ENCODE measurements at places on chromosomes 11 and 22.

GRCh38 chr11:108958368-108959104 lies 293.7 kb downstream of the DDX10 start:
- no peak for DNase-seq

- no peak for DNase-seq
Observed at GRCh38 chr22:44543362-44543761, 45.3 kb upstream of the RTL6 start.

DNA sequence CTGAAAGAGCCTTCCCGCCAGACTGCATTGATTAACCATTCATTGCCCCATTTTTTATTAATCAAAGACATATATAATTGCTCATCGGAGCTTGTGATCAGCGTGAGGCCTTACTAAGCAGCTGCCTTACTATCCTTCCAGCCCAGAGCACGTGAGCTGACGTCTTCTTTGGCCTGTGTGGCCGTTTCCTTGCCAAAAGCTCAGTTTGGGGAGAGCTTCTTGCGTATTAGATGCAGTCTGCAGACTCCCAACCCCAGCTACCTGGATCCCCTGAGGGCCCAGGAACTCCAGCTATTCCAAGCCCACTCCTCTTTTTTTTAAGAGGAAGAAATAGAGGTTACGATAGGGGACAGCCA lies 784 bp upstream of the SLC43A3 start:
- DNase-seq = no peak

DNA sequence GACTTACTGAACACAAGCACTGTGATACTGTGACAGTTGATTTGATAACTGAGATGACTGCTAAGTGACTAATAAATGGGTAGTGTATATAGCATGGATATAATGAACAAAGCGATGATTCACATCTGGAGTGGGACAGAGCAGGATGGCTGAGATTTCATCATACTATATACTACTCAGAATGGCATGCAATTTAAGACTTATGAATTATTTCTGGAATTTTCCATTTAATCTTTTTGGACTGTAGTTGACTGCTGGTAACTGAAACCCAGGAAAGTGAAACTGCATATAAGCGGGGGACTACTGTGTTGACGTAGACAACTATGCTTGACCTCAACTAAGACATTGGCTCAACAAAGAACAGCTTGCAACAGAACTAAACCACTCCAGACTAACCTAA lies 20.0 kb upstream of the NUCB2 start:
- DNase-seq = no peak

- no peak for DNase-seq
Observed at GRCh38 chr11:33847251-33847650, 44.6 kb downstream of the LMO2 start.

- DNase-seq = no peak
Observed at GRCh38 chr11:20444535-20444934, 57.0 kb downstream of the PRMT3 start.

DNA sequence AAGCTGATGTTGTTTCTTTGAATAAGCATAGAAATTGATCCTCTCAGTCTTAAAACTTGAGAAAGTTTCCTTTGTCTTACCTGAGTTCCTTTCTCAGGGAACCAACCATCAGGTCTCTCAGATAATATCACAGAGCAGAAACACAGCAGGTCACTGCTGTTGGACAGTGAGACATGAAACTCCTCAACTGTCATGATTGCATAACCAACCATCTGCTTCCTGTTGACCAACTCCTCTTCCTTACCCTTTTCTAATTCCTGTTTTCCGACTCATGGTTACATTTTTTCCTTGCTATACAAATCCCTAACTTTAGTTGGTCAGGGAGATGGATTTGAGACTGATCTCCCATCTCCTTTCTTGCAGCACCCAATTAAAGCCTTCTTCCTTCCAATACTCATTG lies 845.3 kb downstream of the FAM181B start:
- no peak for DNase-seq

- no peak for DNase-seq
Observed at GRCh38 chr11:57552479-57552878, 15.0 kb downstream of the UBE2L6 start.

DNA sequence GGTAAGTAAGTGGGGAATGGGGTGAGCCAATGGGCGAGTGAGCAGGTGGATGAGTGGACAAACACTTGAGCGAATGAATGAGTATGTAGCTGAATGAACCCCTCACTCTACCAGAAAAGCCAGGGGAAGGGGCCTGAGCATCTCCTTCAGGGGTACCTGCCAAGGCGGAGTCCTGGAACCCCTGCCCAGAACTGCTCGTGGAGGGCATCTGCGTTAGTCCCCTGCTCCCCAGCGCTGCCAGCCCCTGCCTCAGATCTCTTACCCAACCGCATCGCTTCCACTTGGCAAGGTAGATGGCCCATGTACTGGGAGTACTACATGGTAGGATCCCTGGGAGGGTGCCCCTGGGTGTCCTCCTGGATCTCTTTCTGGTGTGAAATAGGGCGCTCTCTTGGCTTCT lies 7.4 kb upstream of the ANO1 start:
- no peak for DNase-seq

- DNase-seq = peak; percentile 61
Observed at GRCh38 chr22:41915035-41915785, at the start of gene SHISA8. Gene SHISA8, minus strand, starts transcription at chr22:41915074. Its CDS starts 407 bp downstream, at chr22:41914667.

GRCh38 chr11:8250981-8251615 lies 12.6 kb downstream of the LMO1 start:
- no peak for DNase-seq

DNA sequence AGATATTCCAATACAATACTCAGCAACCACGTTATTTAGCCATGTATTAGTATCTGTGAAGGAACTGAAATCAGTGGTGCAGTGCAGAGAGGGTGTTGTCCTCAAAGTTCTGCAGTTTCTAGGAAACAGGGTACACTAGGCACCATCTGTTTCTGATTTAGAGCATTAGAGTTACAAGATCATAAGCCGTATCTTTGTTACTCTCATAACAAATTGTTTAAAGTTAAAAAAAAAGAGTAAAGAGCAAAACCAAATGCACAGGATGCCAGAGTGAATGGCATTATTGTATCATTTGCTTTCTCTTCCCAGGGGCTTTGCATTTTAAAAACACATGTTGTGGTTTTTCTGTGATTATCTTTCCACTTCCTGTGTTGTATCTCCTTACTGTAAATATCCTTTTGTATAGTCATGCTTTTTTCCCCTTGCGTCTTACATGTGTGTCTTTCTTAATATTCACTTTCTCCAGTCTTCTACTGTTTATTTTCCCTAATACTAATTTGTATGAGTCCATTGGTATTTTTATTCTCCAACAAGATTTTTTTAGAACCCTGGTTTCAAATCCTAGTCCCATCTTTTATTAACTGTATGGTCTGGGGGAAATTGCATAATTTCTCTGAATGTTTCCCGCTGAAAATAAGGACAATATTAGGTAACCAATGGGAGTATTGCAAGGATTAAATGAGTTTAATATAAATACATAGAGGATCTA lies 15.2 kb upstream of the NUP160 start:
- no peak for DNase-seq

GRCh38 chr11:17516551-17517150 lies 27.6 kb downstream of the USH1C start:
- no peak for DNase-seq

- no peak for DNase-seq
Observed at GRCh38 chr11:96448225-96448624, 58.4 kb downstream of the JRKL start.

DNA sequence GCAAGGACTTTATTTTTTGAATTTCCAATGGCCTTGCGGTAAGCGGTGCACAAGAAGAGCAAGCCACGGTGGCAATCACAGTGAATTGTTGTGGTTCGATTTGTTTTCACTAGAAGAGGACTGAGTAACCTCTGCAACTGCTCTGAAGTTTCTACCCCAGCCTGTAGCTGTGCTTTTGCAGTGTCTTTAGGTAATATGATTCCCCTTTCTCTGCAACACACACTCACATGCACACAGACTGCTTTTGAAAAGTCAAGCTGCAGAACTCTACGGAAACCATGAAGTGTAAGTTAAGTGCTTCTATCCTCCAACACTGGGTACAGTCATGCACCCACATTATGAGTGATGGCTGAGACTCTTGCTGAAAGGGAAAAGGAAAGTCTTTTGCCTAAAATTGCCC lies 38.4 kb downstream of the CD44 start:
- no peak for DNase-seq

- DNase-seq = no peak
Observed at GRCh38 chr11:68303982-68304780, 8.2 kb upstream of the LRP5 start.

GRCh38 chr11:46369458-46370152 lies 11.9 kb upstream of the MDK start:
- DNase-seq = peak; percentile 58

GRCh38 chr22:33812360-33812977 lies 107.8 kb downstream of the LARGE1 start:
- DNase-seq = no peak

DNA sequence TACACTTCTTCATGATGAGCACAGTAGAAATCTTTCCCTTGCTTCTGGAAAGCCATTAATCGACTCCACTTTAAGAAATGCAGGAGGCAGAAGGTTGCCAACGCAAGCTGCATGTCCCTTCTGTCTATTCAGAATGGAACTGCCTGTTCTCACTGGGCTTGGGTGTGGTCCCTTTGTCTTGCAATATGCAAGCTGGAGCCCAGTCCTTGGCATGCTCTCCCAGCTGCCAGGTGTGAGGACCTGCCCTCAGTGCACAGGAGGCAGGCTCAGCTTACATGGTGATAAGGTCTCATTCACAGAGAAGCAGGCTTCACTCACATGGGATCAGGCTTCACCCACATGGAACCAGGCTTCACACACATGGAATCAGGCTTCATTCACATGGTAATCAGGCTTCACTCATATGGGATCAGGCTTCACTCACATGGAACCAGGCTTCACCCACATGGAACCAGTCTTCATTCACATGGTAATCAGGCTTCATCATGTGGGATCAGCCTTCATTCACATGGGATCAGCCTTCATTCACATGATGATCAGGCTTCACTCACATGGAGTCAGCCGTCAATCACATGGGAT lies 59.2 kb upstream of the USP47 start:
- DNase-seq = no peak

DNA sequence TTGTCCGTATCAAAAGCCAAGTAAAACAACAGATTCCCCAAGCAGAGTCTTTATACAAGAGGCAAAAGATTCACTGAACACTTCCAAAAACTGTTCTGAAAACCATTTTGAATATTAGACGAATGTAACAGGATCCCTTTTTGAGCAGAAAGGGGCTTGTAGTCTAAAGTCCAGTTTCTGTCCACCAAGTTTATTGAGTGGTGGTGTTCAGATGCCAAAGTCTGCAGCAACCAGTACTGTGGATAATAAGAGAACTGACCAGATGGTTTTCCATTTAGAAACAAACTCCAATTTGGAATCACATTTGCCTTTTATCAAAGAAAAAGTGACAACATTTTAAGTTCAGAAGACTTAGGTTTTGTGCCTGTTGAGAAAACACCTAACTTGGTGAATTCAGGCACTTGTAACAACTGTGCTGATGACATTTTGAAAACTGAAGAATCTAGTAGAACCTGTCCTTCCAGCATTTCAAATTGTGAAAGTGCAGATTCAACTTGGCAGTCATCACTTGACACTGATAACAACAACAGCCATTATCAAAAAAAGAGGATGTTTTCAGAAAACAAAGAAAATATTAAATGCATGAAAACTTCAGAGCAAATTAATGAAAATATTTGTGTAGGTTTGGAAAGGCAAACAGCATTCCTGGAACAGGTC lies 217.1 kb downstream of the CSNK2A3 start:
- DNase-seq = no peak

- DNase-seq = no peak
Observed at GRCh38 chr22:27372969-27373670, 428.4 kb downstream of the MN1 start.

DNA sequence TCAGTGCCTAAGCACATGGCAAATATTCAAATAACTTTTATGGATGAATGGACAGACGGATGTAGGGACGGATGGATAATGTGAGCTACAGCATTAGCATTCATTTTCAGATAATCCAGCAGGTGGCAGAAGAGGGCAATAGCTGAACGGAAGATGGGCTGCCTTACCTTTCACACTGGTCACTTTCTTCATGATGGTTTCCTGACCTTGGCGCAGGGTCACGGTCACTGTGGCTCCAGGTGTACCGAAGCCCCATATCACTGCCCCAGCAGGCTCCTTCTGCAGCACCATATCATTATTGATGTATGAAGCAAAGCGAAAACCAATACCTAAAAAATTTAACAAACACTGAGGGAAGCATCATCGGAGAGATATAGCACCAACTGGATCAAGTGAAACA lies 4.3 kb downstream of the SIAE start:
- DNase-seq = peak; percentile 6

- DNase-seq = no peak
Observed at GRCh38 chr22:27283714-27284113, 517.8 kb downstream of the MN1 start.

DNA sequence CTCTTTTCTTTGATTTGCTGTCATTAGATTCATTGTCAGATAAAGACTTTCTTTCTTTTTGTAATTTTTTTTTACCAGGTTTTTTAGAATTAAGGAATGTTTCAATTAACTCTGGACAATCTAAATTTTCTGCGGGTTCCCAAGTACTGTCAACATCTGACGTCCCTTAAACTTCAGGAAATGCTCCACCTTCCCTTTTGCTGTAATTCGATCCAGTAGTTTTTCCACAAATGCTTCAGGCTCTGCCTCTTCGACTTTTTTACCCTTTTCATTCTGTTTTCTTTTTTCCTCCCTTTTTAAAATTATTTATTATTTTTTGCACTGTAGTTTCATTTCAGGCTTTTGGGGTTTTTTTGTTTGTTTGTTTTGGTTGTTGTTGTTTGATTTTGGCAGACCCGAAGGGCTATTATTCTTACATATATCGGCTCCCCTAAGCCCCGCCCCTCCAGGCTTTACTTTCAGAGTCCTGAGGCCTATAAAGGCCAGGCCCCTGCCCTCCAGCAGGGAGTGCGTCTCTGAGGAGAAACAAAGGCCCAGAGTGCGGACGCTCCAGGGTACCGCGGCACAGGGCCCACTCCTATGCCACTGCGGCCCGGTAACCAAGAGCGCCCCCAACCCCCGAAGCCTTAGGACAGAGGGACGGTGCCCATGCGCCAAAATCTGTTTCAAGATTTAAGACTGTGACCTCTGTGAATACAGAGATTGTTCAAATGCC lies 116.4 kb downstream of the TYR start:
- no peak for DNase-seq

- DNase-seq = no peak
Observed at GRCh38 chr11:833849-834311, 1.1 kb downstream of the CD151 start.

DNA sequence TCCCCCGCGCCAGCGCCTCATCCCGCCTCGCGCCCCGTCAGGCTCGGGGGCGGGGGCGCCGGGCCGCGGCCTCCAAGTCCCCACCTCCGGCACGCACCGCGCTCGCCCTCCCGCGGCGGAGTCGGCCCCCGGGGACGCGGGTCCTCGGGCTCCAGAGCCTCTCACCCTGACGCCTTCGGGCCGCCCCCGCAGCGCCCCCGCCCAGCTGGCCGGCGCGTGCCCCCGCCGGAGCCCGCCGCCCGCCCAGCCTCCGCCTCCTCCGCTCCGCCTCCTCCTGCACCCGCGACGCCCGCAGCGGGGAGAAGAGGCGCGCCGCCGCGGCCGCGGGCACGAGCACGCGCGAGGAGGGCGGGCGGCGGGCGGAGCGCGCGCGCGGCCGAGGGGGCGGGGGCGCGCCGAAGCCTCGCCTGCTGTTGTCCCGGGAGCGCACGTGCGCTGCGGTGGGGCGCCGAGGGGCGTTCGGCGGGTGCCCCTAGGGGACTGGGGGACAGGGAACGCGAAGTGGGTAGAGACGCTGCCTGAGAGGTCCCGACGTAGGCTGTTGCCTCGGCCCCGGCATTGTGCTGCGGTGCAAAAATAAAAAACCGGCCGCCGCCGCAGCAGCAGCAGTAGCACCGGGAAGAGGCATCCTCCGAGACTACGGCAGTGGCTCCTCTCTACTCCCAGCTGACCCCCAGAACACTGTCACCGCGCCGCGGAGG lies 87.4 kb upstream of the ARHGAP32 start:
- peak; percentile 56 for DNase-seq

GRCh38 chr11:116864531-116864930 lies 27.1 kb upstream of the APOA1 start:
- DNase-seq = no peak

Data from stimulated activated CD4-positive, alpha-beta T cell treated with anti-CD3 and anti-CD28 coated beads, Interleukin-12 subunit alpha, Interleukin-12 subunit beta, amount 100 ng/mL, for 4 hours (primary cell).